ENCODE measurements at places on chromosomes 12 and 14.
A peak's percentile ranks its signal among the peaks of the same experiment; 100 is the strongest.

GRCh38 chr14:96874127-96874526, 76.9 kb downstream of the VRK1 start:
- no peak for DNase-seq

DNA sequence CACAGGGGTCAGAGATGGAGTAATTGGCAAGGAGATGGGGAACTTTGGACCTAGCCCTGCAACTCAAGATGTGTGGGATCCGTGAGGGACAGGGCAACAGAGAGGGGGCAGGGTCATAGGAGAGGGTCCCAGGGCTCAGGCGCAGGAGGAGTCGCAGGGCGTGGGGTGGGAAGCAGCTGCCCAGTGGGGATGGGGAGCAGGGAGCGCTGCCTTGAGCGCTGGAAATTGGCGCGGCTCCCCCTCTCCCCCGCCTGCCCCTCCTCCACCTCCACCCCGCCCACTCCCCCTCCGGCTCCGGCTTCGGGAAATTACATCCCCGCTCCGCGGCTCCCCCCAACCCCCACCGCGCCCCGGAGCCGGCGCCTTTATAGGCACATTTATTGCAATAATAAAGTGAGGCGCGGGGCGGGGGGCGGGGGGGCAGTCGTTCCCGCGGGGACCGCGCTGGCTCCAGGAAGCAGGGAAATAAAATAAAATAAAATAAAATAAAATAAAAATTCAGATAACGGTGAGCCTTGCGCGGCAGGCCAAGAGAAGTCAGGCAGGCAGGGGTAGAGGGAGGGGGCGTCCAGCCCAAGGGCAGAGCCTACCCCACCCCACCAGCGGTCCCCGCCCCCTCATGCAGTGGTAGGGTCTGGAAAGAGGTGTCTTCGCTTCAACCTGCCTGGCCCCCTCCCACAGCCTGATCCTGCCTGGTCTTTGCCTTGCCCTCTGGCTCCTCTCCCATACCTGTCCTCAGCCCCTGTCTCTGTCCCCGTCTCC, 3.6 kb downstream of the NXPH4 start:
- no peak for DNase-seq

DNA sequence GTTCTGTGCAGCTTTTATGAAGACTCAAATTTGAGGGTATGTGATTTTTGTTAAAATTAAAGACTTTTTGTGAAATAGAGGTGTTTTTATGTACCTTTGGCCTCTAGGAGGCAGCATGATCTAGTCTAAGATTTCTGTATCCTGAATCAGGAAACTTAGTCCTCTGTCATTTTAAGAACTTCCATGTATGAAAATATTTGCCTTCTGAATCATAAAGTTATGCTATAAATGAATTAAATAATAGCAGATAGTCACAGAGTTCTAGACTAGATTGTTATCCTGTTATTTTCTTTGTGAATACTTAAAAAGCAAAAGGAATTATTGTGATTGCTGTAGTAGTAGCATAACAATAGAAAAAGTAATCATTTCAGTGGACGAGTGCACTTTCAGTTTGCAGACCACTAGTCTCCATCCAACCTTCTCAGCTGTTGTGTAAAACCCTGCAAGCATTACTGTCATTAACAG, 56.3 kb downstream of the FGD4 start:
- no peak for DNase-seq

DNA sequence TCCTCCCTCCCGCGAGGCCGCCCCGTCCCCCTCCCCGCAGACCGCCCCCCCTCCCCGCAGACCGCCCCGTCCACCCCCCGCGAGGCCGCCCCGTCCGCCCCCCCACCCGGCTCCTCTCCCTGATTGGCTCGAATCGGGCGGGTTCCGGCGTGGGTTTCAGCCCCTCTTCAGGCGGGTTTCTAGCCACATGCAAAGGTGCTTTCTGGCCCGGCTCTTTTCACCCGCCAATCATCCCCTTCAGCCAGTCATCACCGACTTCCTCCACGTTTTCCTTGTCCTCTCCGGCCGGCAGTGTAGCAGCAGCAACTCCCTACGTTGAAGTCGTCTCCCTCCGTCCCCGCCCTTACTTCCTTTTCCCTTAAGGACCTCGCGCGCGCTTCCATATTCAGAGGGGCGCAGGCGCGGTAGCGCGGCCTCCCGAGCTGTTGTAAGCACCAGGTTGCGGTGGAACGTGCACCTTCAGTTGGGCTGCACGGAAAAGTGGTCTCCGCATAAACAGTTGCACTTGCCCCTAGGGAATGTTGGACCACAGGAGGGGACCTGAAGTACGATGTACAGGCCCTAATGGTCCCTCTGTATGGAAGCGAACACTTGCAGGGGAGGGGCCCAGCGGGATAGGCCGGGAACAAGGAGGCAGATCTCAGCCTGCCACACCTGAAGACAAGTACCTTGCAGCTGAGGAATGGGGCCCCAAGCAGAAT, 44.6 kb upstream of the ESR2 start:
- DNase-seq = peak; percentile 96

DNA sequence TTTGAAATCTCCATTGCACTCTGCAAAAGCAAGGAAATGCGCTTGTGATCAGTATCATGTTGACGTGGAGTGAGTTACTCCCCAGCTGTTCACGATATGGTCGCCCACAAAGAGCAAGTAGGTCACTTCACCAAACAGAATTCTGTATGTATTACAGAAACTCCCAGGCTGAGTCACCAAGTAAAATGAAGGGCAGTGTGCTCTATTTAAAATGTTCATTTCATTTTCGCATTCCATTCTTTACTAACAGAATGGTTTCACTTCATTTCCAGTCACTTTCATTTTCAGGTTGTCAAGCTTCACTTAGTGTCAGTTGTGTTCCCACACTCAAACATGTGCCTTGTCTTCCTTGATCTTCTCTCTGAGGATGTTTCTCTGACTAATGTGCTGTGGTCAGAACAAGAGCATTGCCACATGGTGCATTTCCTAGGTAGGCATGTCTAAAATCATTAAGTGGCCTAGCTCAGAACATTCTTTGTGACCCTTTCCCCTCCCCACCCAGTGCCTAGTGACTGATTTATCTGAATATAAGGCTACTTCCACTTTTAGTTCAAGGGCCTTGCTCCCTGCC, 391.2 kb downstream of the RAD51B start:
- no peak for DNase-seq

All from mucosa of descending colon (tissue), 3 donors.